Astrocyte of the spinal cord (primary cell): ENCODE measurements at places on chromosomes 5 and 9.

DNA sequence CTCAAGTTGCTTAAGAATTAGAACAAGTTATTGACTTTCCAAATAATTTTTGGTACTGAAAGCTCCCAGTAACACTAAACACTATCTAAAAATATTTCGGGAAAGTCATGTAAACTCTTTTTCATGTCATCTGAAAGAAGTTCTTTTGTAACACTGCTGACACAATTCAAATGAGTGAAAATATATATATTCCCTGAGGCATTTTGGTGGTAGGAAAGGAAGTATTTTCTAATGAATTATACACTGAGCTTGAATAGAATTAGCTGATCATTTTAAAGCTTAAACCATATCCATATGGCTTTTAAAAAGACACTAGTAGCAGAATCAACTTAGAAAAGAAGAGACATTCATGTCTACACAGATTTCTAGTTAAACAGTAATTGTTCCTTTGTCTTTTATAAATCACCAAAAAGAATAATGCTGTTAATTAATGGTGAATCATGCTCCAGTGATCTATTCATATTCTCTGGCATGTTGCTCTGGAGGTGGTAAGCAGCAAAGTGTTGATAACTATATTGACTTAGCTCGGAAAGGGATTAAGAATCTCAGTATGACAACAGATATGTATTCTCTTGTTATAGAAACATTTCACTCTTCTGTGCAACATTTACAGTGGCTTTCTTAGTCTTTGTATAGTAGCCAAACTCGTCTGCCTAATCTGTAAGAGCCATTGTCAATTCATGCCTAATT is 27.4 kb upstream of the RFX3 start:
- DNase-seq = no peak

- no peak for DNase-seq
Observed at GRCh38 chr9:128262687-128263086, 13.1 kb downstream of the GOLGA2 start.

GRCh38 chr9:82745919-82746318 is 317.0 kb downstream of the RASEF start:
- no peak for DNase-seq

- DNase-seq = no peak
Observed at GRCh38 chr5:124738681-124739633, 7.5 kb downstream of the ZNF608 start.

- no peak for DNase-seq
Observed at GRCh38 chr9:40911647-40912046, 216.8 kb downstream of the FOXD4L6 start.

- DNase-seq = no peak
Observed at GRCh38 chr9:94655739-94656138, 16.4 kb upstream of the FBP1 start.

DNA sequence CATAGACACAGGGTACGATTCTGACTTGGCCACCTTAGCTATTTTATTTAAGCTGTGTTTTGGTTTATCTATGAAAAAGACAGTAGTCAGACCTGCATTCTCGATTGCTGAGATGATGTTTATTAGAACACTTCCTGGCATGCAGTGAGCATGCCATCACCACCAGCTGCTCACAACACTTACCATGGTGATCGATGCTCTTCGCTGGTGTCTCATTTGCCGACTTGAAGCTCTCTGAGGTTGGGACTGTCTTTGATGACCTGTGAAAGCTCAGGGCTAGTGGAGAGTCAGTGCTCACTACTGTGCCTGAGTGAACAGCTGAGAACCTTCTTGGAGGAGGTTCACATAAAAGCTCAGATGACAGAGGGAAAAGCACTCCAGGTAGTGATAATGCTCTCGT is 4.4 kb upstream of the C9orf153 start:
- DNase-seq = no peak

DNA sequence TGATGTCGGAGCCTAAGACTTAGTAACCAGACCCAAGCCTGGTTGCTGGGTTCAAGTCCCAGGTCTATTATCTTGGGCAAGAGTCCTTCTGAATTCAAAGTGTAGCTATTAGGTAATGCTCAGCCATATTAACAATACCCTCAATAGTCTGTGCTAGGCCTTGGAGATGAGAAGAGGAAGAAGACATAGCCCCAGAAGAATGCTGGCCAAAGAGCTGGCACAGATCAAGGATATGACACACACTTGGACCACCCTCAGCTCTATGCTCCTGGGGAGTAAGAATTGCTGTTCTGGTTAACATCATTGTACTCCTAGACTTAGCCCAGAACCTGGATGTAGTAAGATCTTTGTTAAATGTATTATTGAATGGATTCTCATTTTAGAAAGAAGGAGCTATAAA is 426.7 kb downstream of the CDK5RAP2 start:
- DNase-seq = no peak

DNA sequence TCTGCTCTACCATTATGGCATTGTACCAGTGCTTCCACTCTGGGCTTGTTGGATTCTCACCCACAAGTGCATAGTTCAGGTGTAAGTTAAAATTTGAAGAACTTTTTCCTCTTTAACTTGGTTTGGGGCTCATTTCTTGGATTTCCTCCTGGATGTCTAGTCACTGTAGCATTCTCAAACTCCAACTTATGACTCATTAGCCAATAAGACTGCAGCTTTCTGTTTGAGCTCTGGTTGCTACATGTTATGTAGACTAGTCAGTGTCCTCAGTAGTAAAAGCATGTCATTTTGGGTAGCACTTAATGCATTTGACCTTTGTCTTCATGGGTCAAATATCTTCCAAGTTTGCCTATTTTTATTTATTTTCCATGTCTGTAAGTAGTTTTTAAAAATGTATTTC is 790.8 kb downstream of the BRINP1 start:
- peak; percentile 69 for DNase-seq

DNA sequence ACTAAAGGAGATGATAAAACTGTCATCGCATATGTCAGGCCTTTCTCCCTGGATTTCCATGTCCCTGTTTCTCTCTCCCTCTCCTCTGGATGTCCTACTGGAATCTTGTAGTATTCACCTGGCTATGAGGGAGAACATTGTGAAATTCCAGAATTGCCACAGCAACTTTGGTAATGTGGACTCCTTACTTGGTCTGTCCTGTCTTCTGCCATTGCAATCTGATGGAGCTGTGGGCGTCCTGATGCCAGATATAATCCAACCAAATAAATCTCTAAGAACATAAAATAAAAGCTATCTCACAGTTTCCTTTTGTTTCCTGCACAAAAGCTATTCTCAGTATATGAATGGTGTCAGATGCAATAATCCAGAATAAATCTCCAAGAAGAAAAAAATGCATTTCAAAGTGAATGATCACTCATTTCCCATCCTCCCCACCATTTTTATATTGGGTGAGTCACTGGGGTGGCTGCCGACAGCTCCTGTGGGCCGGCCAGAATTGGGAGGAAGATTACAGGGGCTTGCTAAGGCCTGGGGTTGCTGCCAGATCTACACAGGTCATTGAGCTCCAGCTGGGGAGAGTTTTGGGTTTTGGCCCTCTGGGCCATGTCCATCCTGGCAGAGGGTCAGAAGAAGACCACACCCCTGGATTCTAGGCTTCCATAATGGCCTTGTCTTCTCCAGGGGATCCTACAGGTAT is 160.7 kb upstream of the PITX1 start:
- DNase-seq = peak; percentile 26

- no peak for DNase-seq
Observed at GRCh38 chr9:84780385-84780784, 110.9 kb downstream of the NTRK2 start.

DNA sequence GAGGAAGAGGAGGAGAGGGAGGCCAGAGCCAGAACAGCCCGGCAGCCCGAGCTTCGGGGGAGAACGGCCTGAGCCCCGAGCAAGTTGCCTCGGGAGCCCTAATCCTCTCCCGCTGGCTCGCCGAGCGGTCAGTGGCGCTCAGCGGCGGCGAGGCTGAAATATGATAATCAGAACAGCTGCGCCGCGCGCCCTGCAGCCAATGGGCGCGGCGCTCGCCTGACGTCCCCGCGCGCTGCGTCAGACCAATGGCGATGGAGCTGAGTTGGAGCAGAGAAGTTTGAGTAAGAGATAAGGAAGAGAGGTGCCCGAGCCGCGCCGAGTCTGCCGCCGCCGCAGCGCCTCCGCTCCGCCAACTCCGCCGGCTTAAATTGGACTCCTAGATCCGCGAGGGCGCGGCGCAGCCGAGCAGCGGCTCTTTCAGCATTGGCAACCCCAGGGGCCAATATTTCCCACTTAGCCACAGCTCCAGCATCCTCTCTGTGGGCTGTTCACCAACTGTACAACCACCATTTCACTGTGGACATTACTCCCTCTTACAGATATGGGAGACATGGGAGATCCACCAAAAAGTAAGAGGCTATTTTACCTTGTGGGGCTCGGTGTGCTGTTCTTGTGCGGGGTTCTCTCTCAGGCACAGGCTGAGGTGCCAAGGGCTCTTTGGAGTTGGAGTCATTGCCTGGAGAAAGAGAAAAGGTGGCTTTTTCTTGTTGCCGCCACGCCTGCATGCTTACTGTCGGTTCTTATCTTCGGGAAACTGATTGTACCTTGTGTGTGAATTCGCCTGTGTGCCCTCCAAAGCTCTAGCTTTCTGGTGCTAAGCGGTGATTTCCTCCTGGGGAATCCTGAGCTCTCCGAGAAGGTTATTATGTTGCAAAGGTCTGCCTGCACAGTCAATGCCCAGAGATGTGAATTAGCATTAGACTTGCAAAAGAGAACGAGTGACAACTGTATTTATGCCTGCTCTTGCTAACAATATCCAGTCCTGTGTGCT is at the start of gene ISL1:
Gene ISL1 (plus strand): TSS at position 318 of the 991 bp plus-strand sequence. CDS start 224 bp downstream, at position 542.
- peak; percentile 77 for DNase-seq

DNA sequence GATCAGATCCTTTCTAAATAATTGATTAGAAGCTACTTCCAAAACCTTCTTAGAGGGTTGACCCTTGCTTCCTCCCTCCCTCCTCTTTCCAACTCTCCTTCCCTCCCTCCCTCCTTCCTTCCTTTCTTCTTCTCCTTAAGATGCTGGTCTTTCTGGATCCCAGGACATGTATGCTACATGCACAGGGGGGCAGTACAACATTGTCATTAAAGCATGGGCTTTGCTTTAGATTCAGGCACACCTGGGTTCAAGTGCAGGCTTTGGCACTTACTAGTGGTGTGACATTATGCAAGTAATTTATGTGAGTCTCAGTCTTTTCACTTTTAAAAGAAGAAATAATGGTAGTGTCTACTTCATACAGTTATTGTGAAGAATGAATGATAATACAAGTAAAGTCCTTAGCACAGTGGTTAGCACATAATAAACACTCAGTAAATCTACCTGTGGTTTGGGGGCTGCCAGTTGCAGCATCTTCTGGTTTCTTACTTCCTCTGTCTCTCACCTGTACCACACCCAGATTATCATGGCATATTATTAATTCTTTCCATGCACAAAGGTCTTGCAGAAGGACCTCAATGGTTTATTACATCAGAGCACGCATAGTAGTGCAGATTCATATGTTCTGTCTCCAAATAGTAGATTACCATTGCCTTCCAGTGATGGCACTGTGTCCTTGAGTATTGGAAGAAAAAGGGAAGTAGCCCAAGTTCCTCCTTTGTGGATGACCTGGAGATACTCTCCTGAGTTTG is 154.1 kb downstream of the ARHGAP26 start:
- peak; percentile 38 for DNase-seq

- no peak for DNase-seq
Observed at GRCh38 chr9:115012486-115012885, 82.1 kb upstream of the TNFSF8 start.

GRCh38 chr9:36006549-36007315 is 30.0 kb upstream of the RECK start:
- DNase-seq = no peak

DNA sequence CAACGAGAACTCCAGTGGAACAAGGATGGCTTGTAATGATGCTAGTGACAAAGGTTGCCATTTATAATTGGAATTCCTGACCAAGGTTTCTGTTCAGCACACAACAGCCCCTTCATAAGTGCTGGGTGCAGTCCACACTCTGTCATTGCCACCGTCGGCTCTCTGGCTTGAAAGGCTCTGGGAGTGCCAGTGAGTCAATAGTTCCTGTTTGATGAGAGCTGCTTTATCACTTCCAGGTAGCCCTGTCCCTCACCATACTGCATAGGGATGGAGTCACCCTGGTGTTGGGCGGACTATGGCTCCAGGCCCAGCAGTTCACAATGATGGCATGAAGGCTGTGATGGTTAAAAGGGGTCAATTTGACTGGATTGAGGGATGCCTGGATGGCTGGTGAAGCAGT is 34.6 kb upstream of the SEMA4D start:
- DNase-seq = no peak

GRCh38 chr9:72443855-72444254 is 77.6 kb upstream of the TMC1 start:
- no peak for DNase-seq

GRCh38 chr9:7799234-7799943 is at the start of gene DMAC1:
Gene DMAC1 (minus strand): TSS chr9:7799778. CDS start chr9:7799734, 44 bp downstream.
- DNase-seq = peak; percentile 86

DNA sequence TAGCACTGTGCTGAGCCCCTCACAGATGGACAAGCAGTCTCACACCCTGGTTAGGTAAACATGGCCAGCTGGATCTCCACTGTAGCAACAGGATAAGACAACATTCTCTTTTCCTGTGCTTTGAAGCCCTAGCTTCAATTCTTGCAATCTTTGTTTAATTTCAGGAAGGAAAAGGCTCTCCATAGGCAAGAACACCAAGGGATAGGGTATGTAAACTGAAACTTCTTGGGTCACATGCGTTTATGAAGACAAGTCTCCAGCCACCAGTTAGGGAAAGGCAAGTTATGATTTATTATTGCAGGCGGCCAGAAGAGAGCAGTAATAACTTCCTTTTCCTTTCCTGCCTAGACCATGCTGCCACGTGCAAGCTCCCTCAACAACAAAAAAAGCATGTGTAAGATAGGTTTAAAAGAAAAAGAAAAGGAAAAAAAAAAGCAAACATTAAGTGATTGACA is 50.1 kb upstream of the POU5F2 start:
- DNase-seq = peak; percentile 77

DNA sequence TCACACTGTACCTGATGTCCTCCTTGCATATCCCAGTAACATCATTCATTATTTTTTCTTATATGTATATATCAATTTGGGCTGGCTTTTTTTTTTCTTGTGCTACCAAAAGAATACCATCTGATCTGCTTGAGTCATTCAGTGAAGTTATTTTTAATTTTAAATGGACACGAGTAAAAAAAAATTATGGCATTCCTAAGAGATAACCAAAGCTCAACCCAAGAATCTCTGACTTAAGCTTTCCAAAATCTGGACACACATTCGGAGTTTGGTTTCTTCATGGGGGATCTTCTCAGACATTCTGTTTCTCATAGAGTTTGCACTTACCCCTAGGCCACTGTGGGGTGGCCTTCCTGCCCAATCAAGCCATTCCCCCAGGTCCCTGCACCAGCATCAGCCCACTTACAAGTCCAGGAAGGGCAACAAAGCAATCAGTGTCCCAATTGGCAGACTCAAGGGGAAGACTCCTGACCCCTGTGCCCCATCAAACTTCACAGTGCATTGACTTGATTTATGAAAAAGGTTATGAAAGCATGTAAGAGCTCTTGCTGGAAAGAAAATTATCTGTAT is 49.2 kb upstream of the SPDL1 start:
- no peak for DNase-seq

GRCh38 chr5:32319926-32320543 is 7.3 kb upstream of the MTMR12 start:
- no peak for DNase-seq

- DNase-seq = no peak
Observed at GRCh38 chr5:60718166-60718892, 18.4 kb upstream of the DEPDC1B start.
